GM12891 (cell line): ENCODE measurements at places on chromosomes 3 and 15.
A peak's percentile ranks its signal among the peaks of the same experiment; 100 is the strongest.

GRCh38 chr15:63497642-63498467, 6.5 kb upstream of the USP3 start:
- no peak for DNase-seq

DNA sequence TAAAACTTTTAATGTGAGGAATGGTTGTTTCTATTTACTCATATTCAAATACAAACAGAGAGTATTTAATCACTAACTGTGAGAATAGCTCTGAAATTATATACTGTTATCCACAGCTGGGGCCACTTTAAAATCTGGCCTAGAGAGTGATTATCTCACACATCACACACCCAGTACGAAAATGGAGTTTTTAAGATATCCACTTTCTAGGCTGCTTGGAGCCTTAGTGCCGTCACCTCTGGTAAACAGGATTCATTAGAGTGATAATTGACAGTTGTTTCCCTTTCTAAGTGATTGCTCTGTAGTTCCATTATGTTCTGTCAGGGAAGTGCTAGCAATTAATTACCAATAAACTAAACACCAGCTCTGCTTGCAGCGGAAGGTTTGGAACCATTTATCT, 942.4 kb downstream of the FHIT start:
- no peak for DNase-seq

GRCh38 chr15:93107646-93108045, 18.6 kb upstream of the RGMA start:
- DNase-seq: no peak

DNA sequence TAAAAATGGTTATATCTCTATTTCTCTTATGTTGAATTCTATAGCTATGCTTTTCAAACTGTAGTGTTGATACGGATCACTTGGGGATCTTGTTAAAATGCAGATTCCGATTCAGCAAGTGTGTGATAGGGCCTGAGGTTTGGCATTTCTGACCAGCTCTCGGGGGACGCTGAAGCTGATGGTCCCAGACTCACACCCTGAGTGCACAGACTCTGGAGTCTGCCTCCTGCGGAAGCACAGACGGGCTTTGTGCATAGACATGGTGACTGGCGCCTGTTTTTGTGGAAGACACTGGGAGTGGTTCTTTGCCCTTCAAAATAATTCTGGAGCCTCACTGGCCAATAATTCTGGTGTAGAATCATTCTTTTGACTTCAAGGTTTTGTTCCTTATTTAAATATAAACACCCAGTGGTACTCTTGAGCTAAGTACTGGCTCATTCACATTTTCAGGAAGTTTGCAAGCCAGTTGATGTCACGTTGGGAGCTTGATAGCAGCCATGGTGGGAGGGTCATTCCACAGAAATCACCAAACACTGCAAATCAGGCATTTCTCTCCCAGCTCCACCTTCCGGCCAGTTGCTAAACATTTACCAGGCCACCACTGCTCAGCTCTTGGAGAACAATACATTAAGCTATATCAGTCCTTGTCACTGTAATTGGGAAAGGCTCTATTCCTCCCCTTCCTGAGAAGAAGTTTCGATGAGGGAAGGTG, 19.2 kb downstream of the CLDN11 start:
- DNase-seq: no peak

- DNase-seq: no peak
These were observed 123.9 kb downstream of the RAB11A start for GRCh38 chr15:65993236-65993635.

GRCh38 chr3:115470254-115470653, 153.1 kb upstream of the GAP43 start:
- no peak for DNase-seq

GRCh38 chr15:93341164-93341563, 252.2 kb upstream of the RGMA start:
- DNase-seq: no peak

DNA sequence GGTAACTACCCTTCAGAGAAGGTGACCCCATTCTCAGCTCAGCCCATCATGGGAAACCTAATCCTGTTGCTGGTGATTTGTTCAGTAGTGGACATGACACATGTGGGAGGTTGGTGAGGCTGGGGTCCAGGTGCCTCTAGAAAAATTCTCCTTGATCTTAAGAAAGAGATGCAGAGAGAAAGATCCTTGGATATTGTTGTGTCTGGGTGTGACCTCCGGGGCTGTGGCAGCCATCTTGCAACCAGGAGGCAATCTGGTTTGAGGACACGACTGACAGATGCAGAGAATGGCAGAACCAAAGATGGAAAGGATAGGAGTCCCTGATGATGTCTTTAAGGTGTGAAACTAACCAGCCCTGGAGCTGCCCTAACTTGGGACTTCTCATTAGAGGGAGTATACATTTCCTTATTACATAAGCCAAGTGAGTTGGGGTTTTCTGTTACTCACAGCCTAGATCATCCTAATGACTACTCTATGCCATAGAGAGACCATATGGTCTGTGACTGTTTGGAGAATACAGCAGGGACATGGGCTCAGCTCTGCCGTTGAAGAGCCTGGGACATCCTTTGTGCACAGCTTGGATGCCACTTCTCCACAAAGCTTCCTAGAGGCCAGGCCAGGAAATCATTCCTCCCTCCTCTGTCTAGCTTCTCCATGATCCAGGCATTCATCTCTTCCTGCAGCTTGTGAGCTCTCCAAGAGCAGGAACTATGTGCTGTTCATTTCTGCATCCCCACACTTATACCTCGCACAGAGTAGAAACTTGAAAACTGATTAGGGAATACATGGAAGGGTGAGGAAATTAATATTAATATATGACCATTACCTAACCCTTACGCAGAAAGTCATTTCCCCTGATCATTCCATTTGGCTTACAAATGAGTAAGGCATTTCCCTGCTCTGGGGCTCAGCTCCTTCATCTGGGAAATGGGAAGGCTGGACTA, 45.9 kb downstream of the HRH1 start:
- DNase-seq: no peak

GRCh38 chr3:169110633-169111032, 552.9 kb downstream of the MECOM start:
- no peak for DNase-seq

GRCh38 chr3:45067941-45068340, 41.8 kb downstream of the CLEC3B start:
- DNase-seq: no peak

DNA sequence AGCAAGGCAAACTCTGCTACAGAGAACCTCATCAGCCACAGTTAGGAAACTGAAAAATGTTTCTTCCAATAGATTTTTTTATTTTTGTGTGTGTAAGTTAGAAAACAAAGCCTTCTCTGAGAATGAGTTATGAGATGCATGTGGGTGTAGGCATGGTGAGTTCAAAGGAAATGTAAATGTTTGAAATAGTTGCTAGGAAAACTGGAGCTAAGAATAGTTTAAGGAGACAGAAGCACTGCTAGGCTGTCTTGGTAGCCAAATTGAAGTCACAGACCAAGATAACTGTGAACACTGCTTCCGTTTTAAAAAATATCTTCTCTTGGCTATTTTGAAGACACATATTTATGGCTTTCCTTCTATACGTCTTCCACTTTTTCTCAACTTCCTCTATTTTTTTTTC, 1501.2 kb upstream of the CADM2 start:
- DNase-seq: no peak

DNA sequence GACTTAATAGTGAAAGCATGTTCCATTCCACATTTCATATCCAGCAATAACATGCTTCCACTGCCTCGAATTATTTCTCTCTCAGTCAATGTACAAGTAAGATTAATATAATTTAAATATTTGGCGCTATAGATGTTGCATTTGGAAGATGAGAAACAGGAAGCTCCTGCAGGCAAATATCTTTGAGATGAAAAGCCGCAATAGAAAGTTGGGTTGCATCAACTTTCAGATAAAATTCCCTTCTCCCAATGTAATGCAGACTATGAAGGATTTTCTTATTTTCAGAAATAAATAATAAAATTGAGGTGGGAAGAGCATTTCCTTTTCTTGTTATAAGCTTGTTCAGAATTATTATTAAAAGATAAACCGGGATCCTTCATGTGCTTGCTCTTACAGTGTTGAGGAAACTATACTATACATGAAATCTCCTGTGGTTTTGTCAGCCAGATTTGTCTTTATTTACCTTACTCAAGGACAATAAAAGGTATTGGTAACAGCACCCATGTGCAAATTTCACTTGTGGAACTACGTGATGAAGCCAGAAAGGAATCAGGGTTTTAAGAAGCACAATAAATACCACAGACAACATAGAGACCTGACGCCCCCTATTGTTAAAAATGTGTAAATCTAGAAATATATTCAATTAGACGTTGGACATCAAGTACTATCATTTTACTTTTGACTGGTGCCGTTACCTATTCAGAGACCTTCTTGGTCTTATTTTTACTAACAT, 307.0 kb downstream of the ARPP21 start:
- no peak for DNase-seq

GRCh38 chr3:112115161-112115739, 17.8 kb downstream of the GCSAM start:
- no peak for DNase-seq

- no peak for DNase-seq
These were observed 171.5 kb downstream of the LRTM1 start for GRCh38 chr3:54756330-54756731.

DNA sequence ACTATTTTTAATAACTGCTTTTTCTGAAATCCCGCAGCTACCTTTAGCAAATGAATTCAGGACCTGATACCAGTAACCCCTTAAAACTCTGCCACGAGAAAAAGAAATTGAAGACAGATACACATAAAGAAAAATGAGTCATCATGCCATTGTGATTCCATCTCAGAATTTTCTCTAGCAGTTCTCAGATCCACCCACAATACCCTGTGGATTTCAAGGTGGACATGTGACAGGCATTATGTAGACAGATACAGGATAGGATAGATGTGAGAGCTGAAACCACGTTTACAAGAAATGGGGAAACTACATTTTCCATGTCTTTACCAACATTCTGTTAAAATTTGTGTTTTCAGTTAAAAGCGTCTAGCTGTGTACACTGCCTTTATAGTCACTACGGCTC, 291.9 kb upstream of the NR2F2 start:
- DNase-seq: no peak

- no peak for DNase-seq
These were observed 991.1 kb downstream of the GBE1 start for GRCh38 chr3:80770106-80771074.

DNA sequence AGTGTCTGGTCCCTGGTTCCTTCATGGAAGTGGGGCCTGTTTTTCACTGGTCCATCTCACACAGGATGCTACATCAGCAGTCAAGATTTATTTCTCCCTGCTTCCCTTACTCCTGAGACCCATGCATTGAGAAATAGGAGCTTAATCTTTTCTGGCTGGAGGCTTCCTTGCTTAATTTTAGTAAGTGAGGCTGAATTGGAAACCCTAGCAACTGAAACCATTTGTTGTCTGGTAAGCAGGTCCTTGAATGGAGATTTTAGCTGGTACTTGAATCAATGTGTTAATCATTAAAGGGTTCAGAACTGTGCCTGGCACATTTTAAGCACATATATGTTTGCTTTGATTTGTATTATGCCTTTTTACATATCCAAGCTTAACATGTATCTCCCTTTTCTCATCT, 20.2 kb upstream of the MEF2A start:
- DNase-seq: no peak

- DNase-seq: no peak
These were observed 378.6 kb downstream of the NTRK3 start for GRCh38 chr15:87877822-87878542.

GRCh38 chr3:71872256-71872655, 87.3 kb upstream of the PROK2 start:
- DNase-seq: no peak

DNA sequence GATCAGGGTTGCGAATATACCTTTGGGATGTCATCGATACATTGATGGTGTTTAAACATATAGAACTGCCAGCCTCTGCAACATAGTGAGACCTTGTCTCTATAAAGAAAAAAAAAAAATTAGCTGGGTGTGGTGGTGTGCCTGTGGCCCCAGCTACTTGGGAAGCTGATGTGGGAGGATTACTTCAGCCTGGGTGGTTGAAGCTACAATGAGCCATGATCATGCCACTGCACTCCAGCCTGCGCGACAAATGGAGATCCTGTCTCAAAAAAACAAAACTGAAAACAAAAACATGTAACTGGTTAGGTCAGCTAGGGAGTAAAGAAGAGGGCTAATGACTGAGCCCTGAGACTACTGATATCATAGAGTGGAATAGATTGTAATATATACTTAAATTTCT, 30.7 kb upstream of the MGA start:
- no peak for DNase-seq

DNA sequence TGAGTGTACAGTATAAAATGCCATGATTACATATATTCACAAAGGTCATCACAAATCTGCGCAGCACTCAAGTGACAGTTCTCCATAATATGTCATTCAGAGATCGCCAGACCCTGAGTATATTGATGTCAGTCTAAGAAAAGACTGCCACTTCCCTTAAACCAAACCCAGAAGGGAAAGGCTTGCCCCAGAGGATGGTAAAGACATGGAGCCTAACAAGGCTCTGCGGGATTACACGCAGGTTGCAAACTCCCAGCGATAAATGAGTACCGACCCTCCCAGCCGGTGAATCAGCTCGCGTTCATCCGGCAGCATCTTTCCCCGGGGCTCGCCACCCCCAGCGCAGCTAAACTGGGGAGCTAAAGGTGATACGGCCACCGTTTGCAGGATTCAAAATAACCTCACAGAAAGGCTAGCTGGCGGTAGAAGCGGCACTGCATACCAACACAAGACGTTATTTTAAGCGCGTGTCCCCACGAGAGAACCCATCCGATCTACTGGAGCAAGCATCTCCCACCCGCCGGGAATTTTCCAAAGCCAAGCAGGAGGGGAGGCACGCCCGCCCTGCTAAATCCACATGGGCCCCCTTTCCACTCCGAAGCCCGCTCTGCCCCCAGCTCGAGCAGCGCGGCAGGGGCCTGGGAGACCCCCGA, 643 bp downstream of the MYO5A start:
- DNase-seq: peak; percentile 25

- no peak for DNase-seq
These were observed 144.0 kb upstream of the PTPRG start for GRCh38 chr3:61417352-61417751.

GRCh38 chr3:5195605-5196004, 8.1 kb downstream of the EDEM1 start:
- DNase-seq: no peak

GRCh38 chr3:50336452-50337174, 4.0 kb downstream of the RASSF1 start:
- DNase-seq: no peak
